ENCODE measurements at places on chromosomes 7 and 10. TPM values are rescaled to one million over a fixed set of nuclear protein-coding genes. Genes with fewer than 3 reads are reported as not detected.

The ZNF786 gene
- 6.1 TPM for total RNA-seq

The TAS2R40 gene
- not detected for total RNA-seq

The BMPER gene
- 4.3 TPM for total RNA-seq

The SPOCK2 gene
- 0.29 TPM for total RNA-seq

The UCN3 gene
- total RNA-seq, result not detected

The CD36 gene
- not detected for total RNA-seq

The BAMBI gene
- 9.7 TPM for total RNA-seq

The HPSE2 gene
- total RNA-seq, result not detected

The MAD1L1 gene
- total RNA-seq, result 23.7 TPM

The CDHR3 gene
- total RNA-seq, result 4.1 TPM

The CAV2 gene
- total RNA-seq, result 209 TPM

The KCNH2 gene
- 5.7 TPM for total RNA-seq

The DOCK1 gene
- 23.2 TPM for total RNA-seq

The SNX10 gene
- 5.2 TPM for total RNA-seq

The BTBD16 gene
- 0.66 TPM for total RNA-seq

The CTNNA3 gene
- total RNA-seq, result not detected

The ANKRD7 gene
- 0.13 TPM for total RNA-seq

The RRP12 gene
- 57.4 TPM for total RNA-seq

The USP6NL gene
- 10.8 TPM for total RNA-seq

The ZNF804B gene
- not detected for total RNA-seq

The CTAGE6 gene
- total RNA-seq, result not detected

The CBX3 gene
- 223 TPM for total RNA-seq

The INTS15 gene
- 23.8 TPM for total RNA-seq

The KMT2E gene
- total RNA-seq, result 14.3 TPM

The UTF1 gene
- total RNA-seq, result not detected

The MNX1 gene
- total RNA-seq, result 4.6 TPM

The GSDME gene
- total RNA-seq, result 45.2 TPM

The INSYN2A gene
- 1.6 TPM for total RNA-seq

The CPN1 gene
- total RNA-seq, result 0.34 TPM

The OR2A42 gene
- total RNA-seq, result not detected
